ENCODE measurements at places on chromosomes 2 and 18.

DNA sequence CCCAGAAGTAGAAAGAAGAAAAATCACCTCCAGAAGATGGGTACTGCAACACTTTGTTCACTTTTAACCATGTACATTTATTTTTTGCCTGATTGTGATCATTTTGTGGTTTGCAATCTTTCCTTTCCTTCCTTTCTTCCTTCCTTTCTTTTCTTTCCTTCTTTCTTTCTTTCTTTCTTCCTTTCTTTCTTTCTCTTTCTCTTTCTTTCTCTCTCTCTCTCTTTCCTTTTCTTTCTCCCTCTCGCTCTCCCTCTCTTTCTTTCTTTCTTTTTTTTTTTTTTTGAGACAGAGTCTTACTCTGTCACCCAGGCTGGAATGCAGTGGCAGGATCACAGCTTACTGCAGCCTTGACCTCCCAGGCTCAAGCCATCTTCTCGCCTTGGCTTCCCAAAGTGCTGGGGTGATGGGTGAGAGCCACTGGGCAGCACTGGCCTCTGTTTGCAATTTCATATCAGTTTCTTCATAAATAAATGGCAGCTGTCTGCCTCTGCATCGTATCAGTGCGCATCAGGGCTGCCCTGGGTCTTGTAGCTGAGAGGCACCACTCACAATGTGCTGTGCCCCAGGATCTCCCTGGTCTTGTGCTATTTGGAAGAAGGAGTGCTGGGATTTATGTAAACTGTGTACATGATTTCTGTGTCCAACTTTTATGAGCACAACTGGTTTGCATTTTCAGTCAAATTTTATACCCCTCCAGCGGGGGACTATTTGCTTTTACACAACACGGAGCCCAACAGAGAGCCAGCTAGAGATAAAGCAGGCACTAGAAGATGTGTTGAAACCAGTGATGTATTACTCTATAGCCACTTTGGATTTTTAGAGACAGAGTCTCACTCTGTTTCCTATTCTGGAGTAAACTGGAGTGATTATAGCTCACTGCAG lies 6.9 kb upstream of the LIMS2 start:
- no peak for DNase-seq

- DNase-seq: no peak
Measured at GRCh38 chr18:8732442-8733360, 27.3 kb downstream of the MTCL1 start.

- DNase-seq: peak; percentile 38
Measured at GRCh38 chr2:28327956-28328922, 64.4 kb upstream of the FOSL2 start.

DNA sequence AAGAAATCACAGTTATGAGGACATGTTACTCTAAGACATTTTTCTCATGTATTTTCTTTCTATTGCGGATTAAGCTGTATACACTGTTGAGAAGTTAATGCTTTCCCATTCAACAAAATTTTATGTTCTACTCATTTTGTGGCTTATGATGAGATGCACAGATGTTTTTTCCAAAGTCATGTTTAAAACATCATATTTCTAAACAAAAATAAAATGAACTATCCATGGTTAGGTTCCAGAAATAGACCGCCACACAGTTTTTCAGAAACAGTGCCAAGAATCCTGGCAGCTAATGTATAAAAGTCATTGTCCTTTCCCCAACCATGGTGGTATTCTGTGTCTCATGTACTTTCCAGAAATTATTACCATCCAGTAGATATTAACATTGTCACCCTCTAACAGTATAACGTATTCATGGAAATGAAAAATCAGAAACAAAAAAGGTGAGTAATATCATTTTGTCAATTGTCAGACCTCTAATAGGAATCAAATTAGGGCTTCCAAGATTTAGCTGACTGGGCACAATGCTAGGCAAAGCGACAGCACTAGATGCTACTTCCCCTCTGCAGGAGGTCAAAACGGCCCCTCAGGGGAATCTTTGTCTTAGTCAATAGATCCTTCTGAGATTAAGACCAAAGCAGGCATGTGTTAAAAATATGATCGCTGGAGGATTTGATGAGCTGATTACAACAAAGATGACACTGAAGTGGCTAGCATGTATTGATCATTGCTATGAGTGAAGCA lies 54.4 kb upstream of the ZNF397 start:
- DNase-seq: no peak

DNA sequence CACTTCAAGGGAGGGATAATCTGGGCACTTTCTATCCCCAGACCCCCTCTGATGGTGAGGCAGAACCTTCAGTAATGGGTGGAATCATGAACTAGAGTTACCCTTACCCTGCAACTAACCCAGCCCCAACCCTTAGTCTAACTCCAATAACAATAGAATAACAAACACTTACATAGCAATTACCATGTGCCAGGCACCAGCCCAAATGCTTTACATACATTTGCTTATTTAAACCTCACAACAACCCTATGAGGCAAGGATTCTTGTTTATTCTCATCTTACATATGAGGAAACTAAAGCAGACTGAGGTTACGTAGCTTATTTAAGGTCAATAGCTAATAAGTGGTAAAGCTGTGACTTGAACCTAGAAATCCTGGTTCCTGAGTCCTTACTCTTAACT lies 132.8 kb downstream of the CYP26B1 start:
- peak; percentile 19 for DNase-seq

DNA sequence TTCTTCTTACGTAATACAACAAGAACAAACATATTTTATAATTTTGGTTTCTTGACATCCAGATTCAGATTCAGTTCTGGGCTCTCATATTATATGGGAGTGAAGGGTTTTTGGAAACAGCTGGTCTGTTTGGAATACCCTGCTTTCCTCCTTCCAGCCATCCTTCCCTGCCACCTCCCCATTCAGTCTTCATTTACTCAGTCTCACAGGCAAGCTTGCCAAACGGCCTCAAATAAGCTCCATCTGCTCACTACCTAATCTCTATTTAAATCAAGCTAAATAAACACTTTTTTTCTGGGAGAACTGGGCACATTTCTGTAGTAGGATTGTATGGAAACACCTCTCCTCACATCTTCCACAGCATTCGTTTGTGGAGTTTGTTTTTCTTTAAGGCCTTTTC lies 147.5 kb downstream of the RND3 start:
- no peak for DNase-seq

DNA sequence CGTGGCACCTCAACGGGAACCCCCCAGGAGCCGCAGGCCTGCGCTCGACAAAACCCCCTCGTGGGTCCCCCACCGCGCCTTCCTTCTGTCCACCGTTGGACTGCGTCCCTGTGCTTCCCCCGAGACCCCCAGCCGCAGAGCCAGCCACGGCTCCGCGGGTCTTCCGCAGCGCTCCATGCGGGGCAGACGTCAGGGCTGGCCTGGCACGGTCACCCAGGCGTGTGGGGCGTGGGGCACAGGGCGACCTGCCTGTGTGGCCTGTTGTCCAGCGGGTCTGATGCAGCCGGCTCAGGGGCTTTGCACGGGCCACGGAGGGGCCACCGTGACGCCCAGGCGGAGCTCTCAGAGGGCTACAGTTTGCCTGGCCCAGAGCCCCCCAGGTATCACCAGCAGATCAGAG lies 11.0 kb downstream of the NFATC1 start:
- DNase-seq: no peak

DNA sequence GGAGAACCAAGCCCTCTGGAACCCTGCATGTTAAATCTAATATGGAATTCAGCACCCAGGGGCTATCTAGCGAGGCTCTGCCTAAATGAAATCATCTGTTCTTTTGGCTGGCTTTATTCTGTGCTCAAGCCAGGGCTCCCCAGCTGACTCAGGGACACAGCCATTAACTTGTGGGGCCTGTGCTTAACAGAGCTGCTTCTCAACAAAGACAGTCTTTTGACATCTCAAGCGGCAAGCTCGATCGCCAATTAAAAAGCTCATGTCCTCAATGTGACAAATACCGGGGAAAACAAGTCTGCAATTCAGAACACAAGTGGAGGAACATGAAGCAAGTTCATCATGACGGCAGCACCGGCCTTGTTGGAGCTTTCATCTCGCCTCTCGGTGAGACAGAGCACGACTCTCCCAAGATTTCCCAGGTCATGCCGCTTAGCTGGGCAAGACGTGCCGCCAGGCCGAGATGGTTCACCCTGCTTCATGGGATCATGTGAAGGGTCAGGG lies 64.9 kb downstream of the KLHL29 start:
- no peak for DNase-seq

GRCh38 chr2:238747114-238747513 lies 100.8 kb upstream of the TWIST2 start:
- no peak for DNase-seq

DNA sequence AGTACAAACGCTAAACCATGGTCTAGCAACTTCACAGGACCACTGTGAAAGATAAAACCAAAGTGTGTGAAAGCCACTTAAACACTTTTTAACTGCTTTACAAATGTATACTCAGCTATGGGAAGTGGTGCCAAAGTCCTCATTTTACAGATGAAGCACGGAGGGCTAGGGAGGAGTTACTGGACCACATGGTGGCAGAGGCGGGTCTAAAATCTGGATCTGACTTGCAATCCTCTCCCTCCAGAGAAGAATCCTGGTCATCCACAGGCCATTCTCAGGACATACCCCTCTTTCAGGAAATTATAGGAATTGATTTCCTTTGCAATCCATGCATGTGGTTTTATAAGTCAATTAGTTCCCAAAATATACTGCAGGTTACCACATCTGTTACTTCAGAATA lies 84.6 kb upstream of the GYPC start:
- DNase-seq: no peak

- peak; percentile 66 for DNase-seq
Measured at GRCh38 chr2:101815739-101816391, 118.4 kb downstream of the MAP4K4 start.

DNA sequence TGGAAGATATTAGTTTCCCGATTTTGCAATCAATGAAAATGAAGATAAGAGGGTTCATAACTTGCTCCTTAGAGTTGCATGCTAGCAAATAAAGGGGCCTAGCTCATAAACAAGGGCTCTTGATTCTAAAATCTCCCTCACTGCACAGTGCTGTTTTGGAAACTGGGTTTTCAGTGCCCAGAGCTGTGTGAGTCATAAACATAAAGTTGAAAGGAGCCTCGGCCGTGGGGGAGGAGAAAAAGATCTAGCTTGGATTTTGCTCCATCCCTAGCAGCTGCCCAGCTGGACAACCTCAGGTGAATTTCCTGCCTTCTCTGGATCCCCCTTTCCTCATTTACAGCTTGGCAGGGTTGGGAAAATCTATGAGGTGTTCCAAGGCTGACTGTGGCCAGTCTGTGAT lies 42.5 kb downstream of the LYPD1 start:
- DNase-seq: no peak

DNA sequence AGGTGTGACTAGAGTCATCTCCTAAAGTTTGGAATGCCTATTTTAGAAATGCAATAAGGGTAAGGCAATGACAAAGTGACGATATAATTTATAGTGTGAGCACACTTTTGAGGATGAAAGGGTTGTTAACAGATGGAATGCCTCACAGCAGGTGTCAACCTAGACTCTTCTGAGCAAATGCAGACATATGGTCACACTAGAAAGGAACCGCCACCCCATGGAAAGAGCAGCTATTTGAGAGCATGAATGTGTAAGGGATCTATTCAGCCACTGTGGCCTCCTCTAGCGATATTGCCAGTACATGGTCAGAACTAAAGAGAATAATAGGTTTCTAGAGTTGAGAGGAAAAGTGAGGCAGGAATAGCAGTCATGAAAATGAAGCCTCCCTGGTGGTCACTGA lies 18.5 kb downstream of the DSG2 start:
- no peak for DNase-seq

- no peak for DNase-seq
Measured at GRCh38 chr2:146762786-146763185, 1082.0 kb upstream of the ACVR2A start.

- no peak for DNase-seq
Measured at GRCh38 chr18:7447318-7448028, 119.6 kb upstream of the PTPRM start.

DNA sequence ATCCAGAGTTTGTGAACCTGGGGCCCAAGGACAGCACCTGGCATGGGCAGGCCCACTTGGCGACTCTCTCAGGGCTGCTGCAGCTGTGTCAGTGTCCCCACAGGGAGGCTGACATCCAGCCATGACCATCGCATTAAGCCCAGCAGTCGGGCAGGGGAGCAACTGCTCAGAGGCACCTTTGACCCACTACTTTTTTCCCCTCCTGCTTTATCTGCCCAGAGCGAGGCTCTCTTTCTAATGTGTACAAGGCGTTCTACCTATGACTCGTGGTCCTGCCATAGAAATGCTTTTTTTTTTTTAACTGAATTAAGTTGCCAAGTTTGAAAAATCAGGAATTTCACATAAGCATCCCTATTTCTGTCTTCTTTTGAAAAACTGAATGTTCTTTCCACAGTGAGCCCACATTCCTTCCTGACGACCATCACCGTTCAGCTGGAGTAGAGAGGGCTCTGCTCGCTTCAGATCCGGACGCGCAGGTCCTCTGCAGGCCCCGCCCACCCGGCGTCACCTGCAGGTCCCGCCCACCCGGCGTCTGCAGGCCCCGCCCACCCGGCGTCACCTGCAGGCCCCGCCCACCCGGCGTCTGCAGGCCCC lies 403 bp upstream of the CLUL1 start:
- DNase-seq: no peak

- DNase-seq: peak; percentile 57
Measured at GRCh38 chr2:67476809-67477790, 80.0 kb downstream of the ETAA1 start.

DNA sequence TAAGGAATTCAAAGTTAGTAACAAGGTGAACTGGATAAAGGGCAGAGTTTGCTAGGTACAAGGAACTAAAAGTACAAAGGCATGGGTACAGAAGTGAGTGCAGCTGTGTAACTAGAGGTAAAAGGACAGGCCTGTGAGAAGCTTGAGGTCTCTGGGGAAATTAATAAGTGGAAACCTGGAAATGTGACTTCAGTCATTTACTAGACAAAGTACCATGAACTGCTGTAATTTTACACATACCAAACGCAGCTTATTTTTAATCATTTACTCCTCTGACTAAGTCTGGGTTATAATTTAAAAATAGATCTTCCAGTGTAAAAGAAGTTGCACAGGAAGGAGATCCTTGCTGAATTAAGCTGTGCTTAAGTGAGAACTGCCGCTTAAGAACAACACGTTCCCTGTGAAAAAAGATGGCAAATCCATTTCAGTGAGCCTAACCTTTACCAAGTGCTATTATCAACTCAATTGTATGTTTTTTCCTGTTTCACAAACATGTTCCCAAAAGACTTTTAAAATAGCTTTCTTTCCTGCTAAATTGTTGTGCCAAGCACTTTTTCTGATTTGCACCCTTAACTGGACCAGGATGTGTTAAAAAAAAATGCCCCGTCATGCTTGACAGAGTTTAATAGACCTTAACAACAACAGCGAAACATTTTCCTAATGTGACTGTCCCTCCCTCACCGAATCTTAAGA lies 44.3 kb downstream of the CALCRL start:
- DNase-seq: no peak

- no peak for DNase-seq
Measured at GRCh38 chr18:75230163-75231052, 19.8 kb downstream of the TSHZ1 start.

GRCh38 chr2:108412995-108413710 lies 35.4 kb downstream of the SULT1C4 start:
- DNase-seq: peak; percentile 90

All from fibroblast of skin of back (primary cell).